ENCODE measurements at places on chromosomes 5 and 9.

GRCh38 chr5:1387059-1387755 lies 42.3 kb upstream of the CLPTM1L start:
- no peak for DNase-seq

DNA sequence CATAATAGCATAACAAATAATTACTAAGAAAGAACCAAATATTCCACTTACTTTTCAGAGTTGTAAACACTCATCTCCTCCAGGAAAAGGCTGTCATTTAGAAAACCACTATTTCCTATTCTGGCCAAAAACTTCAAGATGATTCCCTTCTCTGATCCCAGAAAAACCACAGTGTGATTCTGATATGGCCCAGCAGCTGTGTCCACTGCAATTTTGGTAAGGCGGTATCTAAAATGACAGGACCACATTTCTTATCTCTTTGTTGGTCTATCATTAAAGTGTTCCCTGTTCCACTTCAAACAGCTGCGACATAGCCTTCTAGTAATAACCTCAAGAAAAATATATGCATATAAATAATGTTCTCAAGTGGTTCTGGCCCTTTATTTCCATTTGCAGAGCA lies 96.1 kb downstream of the SEMA6A start:
- no peak for DNase-seq

GRCh38 chr5:168681556-168682183 lies 102.5 kb upstream of the PANK3 start:
- DNase-seq = peak; percentile 23

DNA sequence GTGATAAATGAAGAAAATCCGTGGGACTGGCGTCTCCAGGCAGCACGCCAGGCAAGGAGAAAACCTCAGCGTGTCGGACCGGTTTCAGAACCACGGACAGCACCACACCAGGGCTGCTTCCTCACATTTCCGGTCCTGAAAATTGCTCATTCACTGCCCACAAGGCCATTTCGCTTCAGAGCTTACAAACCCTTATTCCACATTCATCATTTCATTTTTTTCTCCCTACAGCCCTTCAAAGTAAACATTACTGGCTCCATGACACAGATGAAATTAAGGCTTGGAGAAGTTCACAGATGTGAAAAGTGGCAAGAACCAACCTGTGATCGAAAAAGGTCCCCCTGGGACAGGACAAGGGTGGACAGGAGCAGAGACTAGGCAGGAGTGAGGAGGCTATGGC lies 1.5 kb upstream of the GPRIN1 start:
- DNase-seq = peak; percentile 79

DNA sequence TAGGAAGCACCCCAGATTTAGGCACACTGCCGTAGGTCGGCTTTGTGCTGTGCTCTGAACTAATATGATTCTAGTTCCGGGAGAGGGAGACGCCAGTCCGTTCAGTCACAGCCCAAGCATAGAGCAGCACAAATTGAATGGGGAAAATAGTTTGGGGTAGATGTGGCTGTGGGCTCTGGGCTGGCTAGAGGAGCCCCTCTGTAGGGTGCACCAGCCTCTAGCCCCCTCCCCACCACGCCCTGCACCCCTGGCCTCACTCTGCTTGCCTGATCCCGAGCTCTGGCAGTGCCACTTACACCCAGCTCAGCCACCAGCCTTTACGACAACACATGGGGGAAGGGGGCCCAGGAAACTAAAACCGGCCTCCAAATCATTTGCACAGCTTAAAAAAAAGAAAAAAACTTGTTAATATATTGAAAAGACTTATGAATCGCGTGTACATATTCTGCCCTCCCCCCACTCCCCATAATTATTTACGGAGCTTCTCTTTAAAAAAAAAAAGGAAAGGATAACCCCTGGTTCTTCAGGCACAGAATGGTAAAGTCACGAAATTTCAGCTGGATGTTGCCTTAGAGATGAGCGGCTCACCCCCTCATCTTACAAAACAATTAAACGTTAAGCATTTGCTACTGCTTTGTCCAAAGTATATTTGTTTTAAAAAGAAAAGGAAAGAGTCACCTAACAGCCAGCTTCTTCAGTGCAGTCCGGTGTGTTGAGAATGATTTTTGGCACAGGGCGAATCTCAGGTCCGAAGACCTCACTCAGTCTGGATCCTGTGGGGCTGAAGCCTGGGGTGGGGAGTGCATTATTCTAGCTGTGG lies 3.5 kb downstream of the LMX1B start:
- DNase-seq = no peak

GRCh38 chr5:75522025-75522424 lies 10.3 kb downstream of the POLK start:
- no peak for DNase-seq

- peak; percentile 42 for DNase-seq
Measured at GRCh38 chr9:128125580-128126354, 1.8 kb downstream of the PTGES2 start.

- peak; percentile 88 for DNase-seq
Measured at GRCh38 chr5:135392256-135392655, 6.8 kb downstream of the MACROH2A1 start.

DNA sequence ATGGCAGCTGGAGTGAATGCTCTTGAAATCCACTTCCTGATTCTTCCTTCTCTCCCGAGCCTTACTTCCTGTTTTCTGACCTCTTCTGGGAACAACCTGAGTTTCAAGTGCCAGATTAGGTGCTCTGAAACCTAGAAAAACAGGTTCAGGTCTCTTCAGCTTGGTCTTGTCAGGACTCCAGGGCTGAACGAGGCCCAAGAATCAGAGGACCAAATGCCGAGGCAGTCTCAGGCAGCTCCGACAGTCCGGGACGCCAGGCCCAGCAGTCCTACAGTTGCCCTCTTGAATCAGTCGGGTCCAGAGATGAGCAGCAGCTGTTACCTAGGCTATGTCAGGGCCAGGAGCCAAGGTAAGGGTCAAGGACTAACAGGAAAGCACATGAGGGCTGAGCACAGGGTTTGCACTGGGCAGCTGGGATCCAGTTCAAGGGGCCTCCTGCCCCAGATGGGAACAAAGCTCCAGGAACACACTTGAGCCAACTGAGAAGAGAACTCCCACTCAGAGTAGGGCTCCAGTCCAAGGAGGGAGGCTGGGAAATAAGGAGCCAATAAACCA lies 38.3 kb upstream of the ADRA1B start:
- no peak for DNase-seq

DNA sequence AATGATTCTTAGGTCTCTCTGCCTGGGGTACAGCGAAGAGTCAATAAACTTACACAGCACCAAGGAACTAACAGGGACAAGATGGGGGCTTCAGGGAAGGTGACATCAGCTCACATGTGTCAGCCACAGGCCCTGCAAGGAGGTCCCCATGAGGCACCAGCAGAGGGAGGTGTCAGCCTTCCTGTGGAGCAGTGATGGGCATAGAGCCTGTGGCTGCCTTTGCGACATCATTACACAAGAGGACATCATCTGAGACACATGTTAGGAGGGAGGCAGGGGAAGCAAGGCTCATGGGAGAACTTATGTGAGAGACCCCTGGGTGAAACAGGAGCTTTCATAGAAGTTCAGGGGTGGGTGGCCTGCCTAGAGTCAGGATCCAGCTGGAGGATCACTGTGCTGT lies 389.6 kb downstream of the SEMA5A start:
- DNase-seq = peak; percentile 79

DNA sequence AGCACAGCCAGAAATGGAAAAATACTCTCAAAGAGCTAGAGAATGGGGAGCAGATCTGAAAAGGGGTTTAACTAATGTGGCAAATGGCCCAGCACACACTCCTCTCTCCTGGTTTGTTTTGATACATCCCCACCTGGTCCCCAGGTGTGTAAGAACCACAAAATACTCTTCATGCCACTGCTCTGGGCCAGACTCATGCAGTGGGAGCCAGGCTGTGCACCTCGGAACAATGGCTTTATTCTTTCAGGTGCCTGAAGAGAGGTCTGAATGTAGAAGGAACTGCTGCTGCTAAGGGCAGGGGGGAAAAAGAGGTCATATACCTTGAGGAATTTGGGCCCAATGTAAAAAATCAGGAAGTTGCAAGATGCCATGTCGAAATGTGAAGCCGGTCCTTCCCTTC lies 123.9 kb upstream of the ADAMTSL1 start:
- DNase-seq = no peak

- DNase-seq = no peak
Measured at GRCh38 chr9:135976531-135976930, 15.4 kb upstream of the UBAC1 start.

DNA sequence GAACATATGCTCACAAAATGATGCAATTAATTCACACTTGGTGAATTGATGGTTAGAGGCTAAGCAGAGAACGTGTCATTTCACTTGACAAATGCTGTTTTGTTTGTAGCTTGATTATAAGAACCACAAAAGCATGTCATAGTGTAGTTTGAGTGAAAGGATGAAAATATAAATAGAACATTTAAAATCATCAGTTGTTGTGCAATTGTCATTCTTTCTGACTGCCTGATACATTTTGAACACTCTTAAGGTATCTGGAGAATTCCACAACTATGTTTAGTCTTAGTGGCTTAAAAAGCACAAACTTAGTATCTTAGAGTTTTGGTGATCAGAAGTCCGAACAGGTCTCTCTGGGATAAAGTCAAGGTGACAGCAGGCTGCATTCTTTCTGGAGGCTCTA lies 129.4 kb downstream of the BASP1 start:
- DNase-seq = peak; percentile 36

- peak; percentile 7 for DNase-seq
Measured at GRCh38 chr9:2267181-2267745, 252.1 kb downstream of the SMARCA2 start.

DNA sequence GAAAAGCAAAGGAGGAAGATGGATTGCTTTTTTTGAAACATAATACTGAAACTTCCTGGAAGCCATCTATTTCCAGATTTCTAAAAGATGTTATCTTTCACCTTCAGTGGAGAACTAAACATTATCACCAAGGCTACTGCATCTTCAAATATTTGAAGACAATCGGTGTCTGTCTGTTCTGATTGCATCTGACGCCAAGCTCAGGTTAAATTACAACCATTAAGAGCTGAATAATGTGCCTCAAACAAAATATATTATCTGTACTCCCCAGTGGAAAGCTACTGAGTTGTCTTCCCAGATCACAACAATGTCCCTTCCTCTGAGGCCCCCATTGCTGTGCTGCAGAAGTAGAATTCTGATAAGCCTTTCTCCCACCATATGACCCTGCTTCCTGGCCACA lies 342.3 kb downstream of the PLK2 start:
- DNase-seq = no peak

DNA sequence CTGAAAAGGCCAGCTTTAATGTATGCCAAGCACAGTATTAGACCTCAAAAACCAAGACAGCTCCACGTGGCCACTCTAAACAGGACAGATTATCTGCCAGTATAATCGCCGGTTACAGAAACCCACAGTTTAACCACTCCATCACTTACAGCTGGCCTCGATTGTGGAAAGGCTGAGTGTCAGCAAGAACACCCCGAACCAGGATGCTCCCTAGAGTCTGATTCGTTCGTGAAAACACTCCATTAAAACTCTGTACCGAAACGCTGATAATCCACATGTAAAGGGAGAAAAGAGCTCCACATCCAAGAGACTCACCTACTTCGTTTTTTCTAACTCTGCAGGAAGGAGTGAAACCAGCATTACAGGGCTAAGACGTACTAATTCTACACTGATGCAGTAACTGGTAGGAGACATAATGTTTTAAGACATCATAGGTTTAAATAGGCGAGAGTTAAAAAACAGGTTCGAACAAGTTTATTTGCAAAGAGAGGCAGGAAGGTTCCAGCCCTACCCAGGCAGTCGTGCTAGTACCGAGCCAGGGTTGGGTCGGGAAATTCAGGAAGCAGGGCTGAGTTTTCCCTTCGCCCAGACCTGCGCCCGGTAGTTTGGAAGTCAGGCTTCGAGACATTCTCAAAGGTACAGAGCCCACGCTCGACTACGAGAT lies 949 bp downstream of the SERINC5 start:
- DNase-seq = no peak

DNA sequence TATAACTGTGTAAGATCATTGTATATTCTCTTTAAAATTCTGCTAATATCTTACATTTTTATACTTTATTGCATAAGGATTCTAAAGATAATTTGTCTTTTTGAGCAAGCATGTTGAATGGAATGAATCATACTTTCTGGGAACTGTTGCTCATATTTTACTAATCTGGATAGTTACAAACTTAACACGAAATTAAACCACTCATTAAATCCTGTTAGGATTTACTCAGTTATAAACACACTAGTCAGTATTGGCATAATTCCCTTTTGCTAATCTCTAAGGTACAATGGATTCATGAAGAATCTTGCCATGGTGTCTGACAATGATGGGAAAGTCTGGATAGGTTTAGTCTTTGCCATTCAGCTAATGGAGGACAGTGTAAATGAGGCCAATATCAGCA lies 338.1 kb upstream of the SMC2 start:
- DNase-seq = no peak

DNA sequence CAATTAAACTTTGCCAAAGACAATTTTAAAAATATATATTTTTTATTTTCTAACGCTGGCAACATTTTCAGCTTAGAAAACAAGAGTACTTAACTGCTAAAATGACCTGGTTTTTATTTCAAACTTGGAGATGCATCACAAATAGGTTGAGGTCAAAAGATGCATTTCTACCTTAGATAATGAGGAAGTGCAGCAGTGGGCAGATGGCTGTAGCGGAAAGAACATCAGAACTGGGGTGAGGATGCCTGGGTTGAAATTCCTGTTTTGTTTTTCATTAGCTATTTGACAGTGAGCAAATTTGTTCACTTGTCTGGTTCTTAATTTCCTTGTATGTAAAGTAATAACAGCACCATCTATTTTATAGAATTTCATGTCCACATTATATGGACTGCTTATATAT lies 524.8 kb upstream of the KLF4 start:
- no peak for DNase-seq

GRCh38 chr5:173534031-173534430 lies 82.4 kb downstream of the BOD1 start:
- no peak for DNase-seq

- peak; percentile 57 for DNase-seq
Measured at GRCh38 chr5:86968301-86968753, 299.4 kb upstream of the RASA1 start.

- DNase-seq = no peak
Measured at GRCh38 chr5:75716715-75717081, 539 bp downstream of the POC5 start.

- DNase-seq = peak; percentile 38
Measured at GRCh38 chr9:83472221-83472665, 66.0 kb downstream of the FRMD3 start.

DNA sequence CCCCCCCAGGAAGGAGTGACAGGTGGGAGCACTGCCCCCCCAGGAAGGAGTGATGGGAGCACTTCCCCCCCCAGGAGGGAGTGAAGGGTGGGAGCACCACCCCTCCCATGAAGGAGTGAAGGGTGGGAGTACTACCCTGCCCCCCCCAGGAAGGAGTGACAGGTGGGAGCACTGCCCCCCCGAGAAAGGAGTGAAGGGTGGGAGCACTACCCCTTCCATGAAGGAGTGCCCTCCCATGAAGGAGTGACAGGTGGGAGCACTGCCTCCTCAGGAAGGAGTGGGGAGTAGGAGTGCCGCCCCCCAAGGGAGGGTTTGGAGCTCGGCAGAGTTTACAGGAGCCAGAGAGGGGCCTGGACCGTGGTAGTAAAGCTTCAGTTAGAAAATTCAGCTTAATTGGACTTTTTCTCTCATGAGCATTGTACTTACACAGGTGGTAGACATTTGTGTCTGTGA lies 100.7 kb downstream of the CACNA1B start:
- no peak for DNase-seq

GRCh38 chr5:143536364-143536763 lies 132.9 kb upstream of the NR3C1 start:
- DNase-seq = peak; percentile 99
